Heart left ventricle (tissue), 16 donors: ENCODE measurements at places on chromosomes 11 and 22. TPM values are rescaled to one million over a fixed set of nuclear protein-coding genes. Genes with fewer than 3 reads are reported as not detected.

DNA sequence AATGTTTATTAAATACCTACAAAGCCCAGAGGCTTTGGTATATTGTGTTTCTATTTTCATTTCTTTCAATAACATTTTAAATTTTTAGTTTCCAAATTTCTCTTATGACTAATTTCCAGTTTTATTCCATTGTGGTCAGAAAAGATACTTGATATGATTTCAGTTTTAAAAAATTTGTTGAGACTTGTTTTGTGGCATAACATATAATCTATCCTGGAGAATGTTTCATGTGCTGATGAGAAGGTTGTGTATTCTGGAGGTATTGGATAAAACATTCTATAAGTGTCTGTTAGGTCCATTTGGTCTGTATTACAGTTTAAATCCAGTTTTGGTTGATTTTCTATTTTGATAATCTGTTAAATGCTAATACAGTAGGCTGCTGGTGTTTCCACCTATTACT, 9.8 kb upstream of the RAG1 start:
- H3K27ac ChIP-seq, result no peak overlapping the region
- DNase-seq, result no peak
- no peak overlapping the region for H3K4me3 ChIP-seq

GRCh38 chr11:130826572-130826971, 89.7 kb downstream of the SNX19 start:
- H3K36me3 ChIP-seq, result no peaks in the 10 kb centered on the region
- DNase-seq, result no peak
- H3K4me1 ChIP-seq, result peaks cover 17% of the 10 kb centered on the region
- no peaks in the 10 kb centered on the region for H3K27me3 ChIP-seq
- no peak overlapping the region for H3K27ac ChIP-seq

- no peaks in the 10 kb centered on the region for H3K36me3 ChIP-seq
- H3K27ac ChIP-seq, result peak overlapping the region; percentile 95
- H3K4me3 ChIP-seq, result peak overlapping the region; percentile 72
Observed at GRCh38 chr11:57323167-57323854, 1.4 kb downstream of the TNKS1BP1 start.

- no peak for DNase-seq
- no peaks in the 10 kb centered on the region for H3K36me3 ChIP-seq
- H3K27ac ChIP-seq, result no peak overlapping the region
Observed at GRCh38 chr11:99080154-99080553, 59.4 kb downstream of the CNTN5 start.

- H3K27me3 ChIP-seq, result no peaks in the 10 kb centered on the region
- H3K36me3 ChIP-seq, result peaks cover 82% of the 10 kb centered on the region
- DNase-seq, result no peak
- H3K4me1 ChIP-seq, result peaks cover 7% of the 10 kb centered on the region
Observed at GRCh38 chr22:50215297-50216054, 14.7 kb downstream of the SELENOO start.

Gene FOLH1
- total RNA-seq, result 0.98 TPM

Gene OR52N4
- not detected for total RNA-seq

Gene CENPM
- total RNA-seq, result 0.21 TPM

Gene GPR83
- not detected for total RNA-seq
